ENCODE measurements at places on chromosomes 2 and 18.

DNA sequence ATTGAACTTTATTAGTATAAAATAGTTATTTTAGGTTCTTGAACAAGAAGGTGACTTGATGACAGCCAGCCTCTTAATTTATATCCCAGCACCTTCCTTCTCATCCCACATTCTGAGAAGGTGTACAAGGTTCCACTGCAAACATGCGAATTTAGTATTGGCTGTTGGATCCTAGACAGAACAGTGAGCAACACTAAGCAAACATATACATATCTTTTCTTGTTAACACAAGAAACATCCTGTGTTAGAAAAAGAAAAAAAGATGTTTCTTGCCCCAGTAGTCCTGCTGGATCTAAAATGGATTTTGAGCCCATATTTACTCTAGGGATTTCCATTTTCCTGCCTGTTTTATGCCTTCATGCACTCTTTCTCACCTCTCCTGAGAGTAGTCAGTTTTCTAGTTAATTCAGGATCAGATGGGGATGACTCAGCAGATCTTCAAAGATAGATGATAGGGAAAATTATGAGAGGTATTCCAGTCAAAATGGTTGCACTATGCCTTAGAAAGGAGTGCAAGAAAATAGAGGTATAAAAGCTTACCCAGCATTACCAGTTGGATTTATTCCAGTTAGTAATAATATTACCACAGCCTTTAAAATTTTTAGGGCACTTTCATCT lies 336.5 kb downstream of the MEIS1 start:
- no peak for DNase-seq

DNA sequence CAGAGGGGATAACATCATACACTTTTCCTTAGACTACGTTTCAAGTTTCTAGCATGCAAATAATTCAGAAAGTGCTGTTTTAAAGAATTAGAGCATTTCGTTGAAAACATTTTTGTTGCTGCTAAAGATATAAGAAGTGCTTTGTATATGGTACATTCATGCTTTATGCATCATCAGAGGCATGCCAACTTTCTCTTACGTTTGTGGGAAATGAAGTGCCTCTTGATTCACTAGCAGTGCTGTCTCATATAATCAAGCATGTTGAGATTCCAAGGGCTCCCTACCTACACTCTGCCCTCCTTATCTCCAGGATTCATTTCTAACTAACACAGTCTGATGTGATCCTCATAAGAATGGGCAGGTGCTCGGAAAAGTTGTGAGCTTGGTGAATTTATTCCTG lies 748.6 kb upstream of the DDX18 start:
- DNase-seq = no peak

GRCh38 chr2:196445991-196446390 lies 193.5 kb upstream of the CCDC150 start:
- no peak for DNase-seq

DNA sequence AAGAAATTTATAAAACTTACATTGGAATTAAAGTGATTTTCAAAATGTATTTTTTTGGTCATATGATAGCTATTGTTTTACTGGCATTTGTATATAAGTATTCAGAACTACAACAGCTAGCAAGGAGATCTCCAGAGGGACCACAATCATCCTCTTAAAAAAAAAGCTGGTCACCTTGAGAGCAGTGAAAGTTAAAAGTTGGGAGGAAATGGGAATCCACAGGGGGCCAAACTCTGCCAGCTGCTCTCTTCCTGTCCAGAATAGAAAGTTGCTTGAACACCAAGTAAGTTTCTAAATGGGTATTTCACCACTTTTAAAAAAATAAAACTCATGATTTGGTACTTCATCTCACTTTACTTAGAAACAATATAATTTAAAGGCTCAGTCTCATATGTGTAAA lies 1025.1 kb downstream of the LRP1B start:
- no peak for DNase-seq

- no peak for DNase-seq
Measured at GRCh38 chr2:85675866-85676548, 8.0 kb upstream of the SFTPB start.

- DNase-seq = no peak
Measured at GRCh38 chr2:195663007-195663406, 6.0 kb downstream of the SLC39A10 start.

GRCh38 chr2:28578774-28579173 lies 82.9 kb downstream of the PLB1 start:
- no peak for DNase-seq

GRCh38 chr2:65436169-65436823 lies 3.9 kb upstream of the SPRED2 start:
- DNase-seq = peak; percentile 36

- DNase-seq = no peak
Measured at GRCh38 chr18:12772111-12772510, 69.3 kb downstream of the PSMG2 start.

DNA sequence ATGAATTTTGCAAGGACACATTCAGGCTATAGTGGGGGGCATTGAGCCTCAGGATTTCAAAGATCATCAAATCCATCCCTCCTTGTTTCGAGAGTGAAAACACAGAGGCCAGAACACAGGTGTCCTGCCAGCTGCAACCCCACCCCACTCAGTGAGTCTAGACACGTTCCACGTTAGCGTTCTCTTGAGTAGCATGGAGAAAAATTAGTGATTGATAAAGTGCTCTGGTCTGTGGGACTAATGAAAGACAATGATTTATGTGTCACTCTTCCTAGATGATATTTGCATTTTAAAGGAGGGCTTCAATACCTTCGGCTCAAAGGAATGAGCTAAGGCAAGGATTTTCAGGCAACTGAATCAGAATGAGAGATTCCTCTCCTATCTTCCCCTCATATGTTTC lies 43.8 kb downstream of the SLC4A3 start:
- DNase-seq = no peak

DNA sequence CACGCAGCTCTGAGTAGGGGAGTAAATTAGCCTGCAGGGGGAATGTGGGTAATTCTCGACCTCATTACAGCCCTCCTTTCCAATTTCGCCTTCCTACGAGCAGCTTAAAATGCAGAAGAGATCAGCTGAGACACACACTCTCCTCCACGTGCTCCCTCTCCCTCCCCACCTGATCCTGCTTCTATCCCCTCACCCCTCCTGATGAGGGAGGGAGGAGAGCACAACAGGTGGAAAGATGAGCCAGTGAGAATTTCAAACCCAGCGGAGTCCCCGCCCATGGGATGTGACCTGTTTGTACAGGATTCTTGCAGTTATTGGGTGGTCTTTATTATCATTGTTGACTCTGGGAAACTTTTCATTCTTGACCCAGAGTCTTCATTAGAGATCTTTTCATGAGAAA lies 35.5 kb downstream of the DDX18 start:
- DNase-seq = no peak

GRCh38 chr2:32277674-32278477 lies at the start of gene YIPF4:
Gene YIPF4, plus strand, starts transcription at chr2:32277904. Its CDS starts 252 bp downstream, at chr2:32278156.
- peak; percentile 88 for DNase-seq

GRCh38 chr18:57249179-57249578 lies 102.3 kb downstream of the BOD1L2 start:
- DNase-seq = no peak

DNA sequence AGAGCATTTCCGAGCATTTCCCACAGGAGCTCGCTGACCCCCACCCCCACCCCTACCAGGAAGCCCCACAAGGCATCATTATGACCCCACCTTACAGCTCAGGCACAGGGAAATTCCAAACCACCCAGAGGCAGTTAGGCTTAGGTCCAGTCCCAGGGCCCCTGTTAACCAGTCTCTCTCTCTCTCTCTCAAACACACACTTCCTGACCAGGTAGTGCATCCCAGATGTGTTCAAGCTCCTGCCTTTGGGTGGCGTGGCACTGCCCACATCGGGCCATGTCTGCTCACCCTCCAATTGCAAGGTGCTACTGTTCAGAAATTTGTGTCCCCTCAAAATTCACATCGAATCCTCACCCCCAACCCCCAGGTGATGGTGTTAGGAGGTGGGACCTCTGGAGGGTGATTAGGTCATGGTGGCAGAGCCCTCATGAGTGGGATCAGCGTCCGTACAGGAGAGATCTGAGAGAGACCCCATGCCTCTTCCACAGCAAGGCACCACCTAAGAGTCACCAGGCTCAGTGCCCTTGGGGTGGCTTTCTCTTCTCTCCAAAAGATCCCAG lies 8.8 kb downstream of the COPS9 start:
- no peak for DNase-seq

DNA sequence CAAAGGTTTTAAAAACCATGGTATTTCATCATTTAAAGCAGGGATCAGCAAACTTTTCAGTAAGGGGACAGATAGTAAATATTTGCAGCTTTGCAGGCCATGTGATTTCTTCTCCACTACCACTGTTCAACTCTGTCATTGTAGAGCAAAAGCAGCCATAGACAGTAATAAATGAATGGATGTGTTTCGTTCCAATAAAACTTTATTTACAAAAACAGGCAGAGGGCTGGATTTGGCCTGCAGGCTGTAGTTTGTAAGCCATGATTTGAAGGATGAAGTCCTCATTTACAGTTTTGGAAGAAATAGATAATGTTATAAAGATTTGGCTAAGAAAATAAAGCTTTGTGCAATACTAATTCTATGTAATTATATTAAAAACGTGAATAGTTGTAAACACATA lies 1.8 kb downstream of the SERPINB12 start:
- no peak for DNase-seq

GRCh38 chr18:22347606-22348511 lies 69.9 kb downstream of the CTAGE1 start:
- DNase-seq = no peak

GRCh38 chr2:240300261-240300821 lies 135.1 kb upstream of the GPC1 start:
- no peak for DNase-seq

DNA sequence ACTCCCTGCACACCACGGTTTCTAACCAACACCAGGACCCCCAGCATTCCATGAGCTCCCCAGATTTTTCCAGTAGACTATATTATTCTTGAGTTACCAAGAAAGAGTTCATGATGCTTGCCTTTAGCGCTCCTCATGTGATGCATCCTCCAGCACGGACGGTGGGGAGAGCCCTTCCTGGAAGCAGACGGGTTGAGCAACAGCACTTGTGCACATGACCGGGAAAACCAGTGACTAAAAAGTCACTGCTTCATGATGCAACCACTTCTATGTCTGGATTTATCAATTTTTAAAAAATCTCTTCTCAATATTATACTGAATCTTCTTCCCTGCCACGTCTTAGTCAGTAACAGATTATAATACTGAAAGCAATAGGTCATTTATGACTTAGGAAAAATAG lies 20.4 kb upstream of the DOK6 start:
- DNase-seq = no peak

GRCh38 chr2:176071330-176072291 lies 12.2 kb downstream of the EVX2 start:
- DNase-seq = no peak

DNA sequence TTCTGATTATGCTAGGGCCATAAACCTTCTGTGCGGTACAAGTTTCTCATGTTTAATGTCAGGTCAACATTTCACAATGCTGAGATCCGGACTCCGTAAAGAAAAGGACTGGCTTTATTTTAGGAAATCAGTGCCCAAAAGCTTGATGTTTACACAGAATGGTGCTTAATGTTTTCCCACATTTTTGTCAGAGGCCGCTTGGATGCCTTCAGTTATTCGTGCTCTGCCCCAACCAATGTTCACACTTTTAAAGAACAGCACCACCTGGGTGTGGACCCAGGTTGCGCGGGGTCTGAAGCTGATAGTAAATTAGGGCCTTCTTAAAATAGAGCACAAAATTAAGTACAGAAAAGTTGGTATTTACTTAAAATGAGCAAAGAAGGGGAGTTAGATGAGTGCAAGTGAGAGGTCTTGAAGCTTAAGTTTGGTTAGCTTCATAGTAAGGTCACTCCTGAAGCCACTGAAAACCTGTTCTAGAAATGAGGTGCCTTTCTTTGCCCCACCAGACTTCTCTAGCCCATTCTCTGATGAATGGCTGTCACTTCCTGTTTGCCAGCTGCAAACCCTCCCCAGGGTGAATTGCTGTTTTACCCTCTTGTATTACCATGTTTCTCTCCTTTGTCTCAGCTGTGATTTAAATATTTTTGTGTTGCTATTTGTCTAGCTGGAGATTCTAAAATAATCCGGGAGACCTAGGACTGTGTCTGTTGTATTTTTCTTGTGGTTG lies 20.5 kb downstream of the SLC3A1 start:
- DNase-seq = no peak

DNA sequence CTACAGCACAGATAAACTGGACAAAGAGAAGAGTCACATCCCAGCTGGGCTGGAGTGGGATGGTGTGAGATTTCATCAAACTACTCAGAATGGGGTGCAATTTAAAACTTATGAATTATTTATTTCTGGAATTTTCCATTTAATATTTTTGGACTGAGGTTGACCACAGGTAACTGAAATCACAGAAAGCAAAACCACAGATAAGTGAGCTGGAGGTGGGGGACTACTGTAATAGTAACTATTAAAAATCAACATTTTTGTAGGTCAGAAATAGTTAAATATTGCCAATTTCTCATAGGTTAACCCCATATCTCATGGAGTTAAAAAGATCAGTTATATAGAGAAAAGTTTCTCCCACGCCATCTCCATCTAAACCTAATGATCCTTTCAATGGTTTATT lies 88.1 kb downstream of the SPOPL start:
- DNase-seq = no peak

DNA sequence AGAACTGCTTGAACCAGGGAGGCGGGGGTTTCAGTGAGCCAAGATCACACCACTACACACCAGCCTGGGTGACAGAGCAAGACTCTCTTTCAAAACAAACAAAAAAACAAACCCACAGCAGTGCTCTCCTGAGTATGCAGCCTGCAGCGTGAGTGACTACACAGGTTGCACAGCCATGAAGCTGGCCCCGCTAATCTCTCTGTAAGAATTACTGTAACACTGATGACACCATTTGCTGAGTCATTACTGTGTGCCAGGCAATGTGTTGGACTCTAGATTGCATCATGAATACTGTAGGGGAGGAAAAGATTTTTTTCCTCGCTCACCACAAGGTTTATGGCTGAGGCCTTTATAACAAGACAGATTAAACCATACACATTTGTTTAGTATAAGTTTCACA lies 118.6 kb upstream of the ATP8B1 start:
- no peak for DNase-seq

DNA sequence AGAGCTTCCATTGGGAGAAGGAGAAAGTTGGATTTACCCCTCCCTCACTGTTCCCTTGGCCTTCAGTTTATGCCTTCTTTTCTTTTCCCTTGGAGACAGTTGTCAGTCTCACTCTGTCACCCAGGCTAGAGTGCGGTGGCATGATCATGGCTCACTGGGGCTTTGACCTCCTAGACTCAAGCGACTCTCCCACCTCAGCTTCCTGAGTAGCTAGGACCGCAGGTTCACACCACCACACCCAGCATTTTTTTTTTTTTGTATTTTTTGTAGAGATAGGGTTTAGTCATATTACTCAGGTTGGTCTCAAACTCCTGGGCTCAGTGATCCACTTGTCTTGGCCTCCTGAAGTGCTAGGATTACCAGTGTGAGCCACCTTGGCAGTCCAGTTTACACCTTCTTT lies 49.9 kb downstream of the SLC9A4 start:
- no peak for DNase-seq

- no peak for DNase-seq
Measured at GRCh38 chr2:100484390-100484789, 14.1 kb downstream of the NMS start.
